ENCODE measurements at places on chromosomes 16 and 17.

GRCh38 chr16:1772362-1772907 lies at the start of gene EME2:
Gene EME2 (plus strand): TSS chr16:1772810. CDS start chr16:1773228, 418 bp downstream.
- DNase-seq, result no peak

DNA sequence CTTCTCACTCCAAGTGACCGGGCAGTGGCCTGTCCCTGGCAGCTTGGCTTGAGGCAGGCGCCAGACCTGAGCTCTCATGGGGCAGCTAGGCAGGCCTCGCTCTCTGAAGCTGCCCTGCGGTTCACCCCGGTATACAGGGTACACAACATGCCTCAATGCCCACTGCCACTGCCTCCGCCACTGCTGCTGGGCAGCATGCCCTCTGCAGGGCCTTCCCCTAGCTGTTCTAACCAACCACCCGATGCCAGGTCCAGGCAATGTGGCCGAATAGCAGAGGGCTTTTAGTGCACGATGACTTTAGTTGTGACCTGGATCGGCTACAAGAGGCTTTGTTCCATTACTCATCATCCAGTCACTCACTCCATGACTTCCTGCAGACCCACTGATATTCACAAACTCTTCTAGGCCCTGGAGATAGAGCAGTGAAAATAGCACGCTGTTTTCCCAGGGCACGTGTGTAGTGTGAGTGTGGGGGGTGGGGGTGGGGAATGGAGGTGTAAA lies 19.7 kb downstream of the CDC42EP4 start:
- DNase-seq, result no peak

- no peak for DNase-seq
These were observed 7.3 kb upstream of the CDT1 start for GRCh38 chr16:88796278-88796677.

GRCh38 chr17:50157891-50158290 lies 7.4 kb upstream of the PPP1R9B start:
- DNase-seq, result no peak

- no peak for DNase-seq
These were observed 1.1 kb upstream of the PGAP3 start for GRCh38 chr17:39688945-39689344.

GRCh38 chr17:51231999-51232398 lies 27.9 kb downstream of the MBTD1 start:
- DNase-seq, result no peak

DNA sequence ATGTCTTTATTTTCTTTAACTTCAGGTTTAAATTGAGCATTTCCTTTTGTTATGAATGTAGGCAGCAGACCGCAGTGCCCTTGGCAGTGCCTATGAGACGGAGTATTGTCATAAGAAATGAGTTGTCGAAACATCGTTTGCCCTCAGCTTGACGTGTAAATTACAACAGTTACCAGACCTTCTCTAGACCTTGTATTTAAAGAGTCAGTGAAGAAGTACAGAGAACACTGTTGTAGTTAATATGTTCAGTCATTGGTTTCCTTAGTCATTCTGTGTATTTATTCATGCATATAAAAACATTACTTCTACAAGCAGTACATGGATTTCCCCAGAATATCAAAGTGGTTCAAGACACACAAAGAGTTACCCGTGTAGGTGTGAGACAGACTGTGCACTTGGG lies 19.0 kb downstream of the IRF8 start:
- no peak for DNase-seq

- no peak for DNase-seq
These were observed 17.8 kb downstream of the RAP1GAP2 start for GRCh38 chr17:2814049-2814448.

DNA sequence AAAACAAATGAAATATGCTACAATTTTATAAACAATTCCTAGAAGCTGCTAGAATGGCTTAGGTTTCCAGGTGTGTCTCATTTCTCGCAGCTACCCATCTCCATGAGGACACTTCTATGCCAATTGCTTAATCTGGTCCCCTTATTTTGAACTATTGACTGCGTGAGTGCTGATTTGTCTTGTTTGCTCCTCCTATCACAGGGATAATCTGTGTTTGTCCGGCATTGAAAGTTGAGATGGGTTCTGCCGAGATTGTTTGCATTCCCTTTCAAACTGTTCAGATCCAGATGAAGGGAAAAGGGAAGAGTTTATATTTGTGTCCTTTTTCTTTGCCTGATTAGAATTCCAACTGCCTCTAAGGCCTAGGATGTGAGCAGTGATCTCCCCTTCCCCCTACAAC lies 21.7 kb upstream of the COX10 start:
- DNase-seq, result no peak

GRCh38 chr17:50955667-50956120 lies 89.5 kb upstream of the TOB1 start:
- no peak for DNase-seq

DNA sequence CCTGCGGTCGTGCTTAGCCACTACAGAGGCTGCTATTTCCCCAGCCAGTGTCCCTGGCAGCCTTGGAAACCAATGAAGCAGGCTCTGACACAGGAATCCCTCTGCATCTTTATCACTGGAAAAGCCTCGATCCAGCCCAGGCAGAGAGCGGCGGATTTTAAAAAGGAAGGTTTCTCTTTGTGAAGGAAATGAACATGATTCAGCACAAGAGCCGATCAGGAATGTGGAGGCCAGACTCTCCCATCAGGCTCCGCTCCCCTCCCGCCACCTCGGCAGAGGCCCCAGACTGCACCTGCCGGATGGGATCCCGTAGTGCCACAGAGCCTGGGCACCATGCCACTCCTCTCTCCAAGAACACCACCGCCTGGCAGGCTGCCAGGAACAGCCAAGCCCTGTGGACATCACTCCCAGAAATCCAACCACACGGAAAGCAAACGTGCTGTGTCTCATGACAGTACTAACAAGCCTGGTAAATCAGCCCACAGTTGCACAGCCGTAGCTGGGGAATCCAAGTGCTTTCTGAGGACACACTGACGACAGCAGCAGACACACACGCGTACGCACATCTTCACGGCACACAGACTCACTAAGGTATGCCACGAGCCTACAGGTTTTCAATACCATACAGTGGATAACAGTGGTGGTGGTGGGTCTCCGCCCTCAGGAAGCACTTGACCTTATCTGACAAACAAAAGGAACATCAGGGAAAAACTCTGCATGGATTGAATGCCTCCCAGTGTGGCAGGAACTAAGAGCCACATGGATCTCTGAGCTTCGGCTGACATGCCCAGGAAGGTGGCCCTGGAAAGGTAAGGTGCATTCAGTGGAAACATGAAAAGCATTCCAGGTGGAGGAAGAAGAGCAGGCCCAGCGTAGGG lies 5.4 kb downstream of the LRRC75A start:
- DNase-seq, result no peak

GRCh38 chr16:83187405-83187804 lies 560.6 kb downstream of the CDH13 start:
- DNase-seq, result no peak

- DNase-seq, result no peak
These were observed 6.3 kb upstream of the XPO6 start for GRCh38 chr16:28218109-28218508.

DNA sequence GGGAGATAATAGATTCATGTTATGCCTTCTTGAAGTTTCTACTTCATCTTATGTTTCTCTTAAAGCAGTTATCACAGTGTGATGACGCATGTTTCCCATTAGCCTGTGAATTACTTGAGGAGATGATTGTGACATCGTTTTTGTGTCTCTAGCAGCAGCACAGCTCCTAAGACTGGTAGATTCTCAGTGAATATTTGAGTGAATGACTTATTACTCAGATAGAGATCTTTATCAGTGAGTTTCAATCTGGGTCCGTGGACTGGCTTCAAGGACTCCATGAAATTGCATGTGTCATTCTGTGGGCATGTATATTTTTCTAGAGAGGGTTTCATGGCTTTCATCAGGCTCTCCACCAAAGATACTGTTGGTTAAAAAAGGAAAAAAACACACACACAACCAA lies 29.9 kb downstream of the YPEL2 start:
- no peak for DNase-seq

DNA sequence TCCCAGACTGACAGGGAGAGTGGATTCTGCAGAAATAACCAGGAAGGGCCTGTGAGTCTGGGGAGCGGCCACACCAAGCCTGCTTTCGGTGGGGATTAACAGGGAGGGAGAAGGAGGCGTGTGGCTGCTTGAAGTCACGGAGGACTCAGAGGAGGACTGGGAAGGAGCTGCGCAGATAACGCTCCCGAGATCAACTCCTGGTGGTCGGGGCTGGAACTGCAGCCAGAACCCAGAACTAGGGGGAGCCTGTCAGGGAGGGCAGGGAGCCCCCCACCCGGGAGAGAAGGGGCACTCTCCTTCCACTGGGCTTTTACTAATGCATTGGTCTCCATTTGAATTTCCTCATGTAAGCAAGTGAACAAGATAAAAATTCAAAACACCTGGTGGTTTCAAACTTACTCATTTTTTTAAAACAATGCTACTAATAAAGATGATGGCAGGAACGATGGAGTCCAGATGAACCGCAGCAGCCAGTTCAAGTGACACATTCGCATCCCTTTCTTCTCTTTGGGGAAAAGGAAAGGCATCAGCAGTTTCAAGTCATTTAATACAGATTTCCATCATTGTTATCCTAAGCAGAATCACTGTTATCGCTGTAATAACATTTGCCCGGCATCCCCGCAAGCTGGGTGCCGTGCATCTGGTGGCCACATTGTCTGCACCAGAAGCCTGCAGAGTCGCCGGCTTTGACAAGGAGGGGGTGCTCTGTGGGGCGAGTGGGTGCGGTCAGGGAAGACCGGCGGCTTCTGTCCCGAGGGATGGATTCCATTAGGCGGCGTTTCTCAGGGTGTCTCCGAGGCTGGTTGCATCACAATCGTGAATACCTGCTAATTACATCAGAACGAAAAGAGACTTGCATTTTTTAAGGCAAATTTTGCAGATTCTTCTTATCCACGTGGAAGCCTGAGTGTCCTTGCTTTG lies 183.0 kb downstream of the FOXL1 start:
- no peak for DNase-seq

DNA sequence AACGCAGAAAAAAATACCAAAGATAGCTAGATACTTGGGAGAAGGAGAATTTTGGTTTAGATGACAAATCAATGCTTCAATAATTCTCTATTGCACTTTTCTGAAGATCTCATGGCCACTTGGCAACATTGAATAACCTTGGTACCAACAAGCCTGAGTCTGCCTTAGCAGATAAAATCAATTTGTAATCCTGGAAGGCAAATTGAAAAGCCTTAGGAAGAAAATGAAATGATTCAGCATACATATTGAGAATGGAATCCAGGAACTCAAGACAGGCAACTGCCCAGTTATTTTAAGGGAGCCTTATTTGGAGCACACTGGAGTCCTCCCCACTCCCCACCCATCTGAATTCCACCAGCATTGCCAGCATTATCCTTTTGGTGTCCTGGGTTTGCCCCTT lies 109.3 kb upstream of the SOX9 start:
- DNase-seq, result no peak

GRCh38 chr17:51845776-51846175 lies 312.7 kb downstream of the CA10 start:
- no peak for DNase-seq

GRCh38 chr17:4958102-4958501 lies 7.2 kb downstream of the ENO3 start:
- no peak for DNase-seq

- DNase-seq, result no peak
These were observed 27.7 kb upstream of the CRHR1 start for GRCh38 chr17:45756266-45756991.

DNA sequence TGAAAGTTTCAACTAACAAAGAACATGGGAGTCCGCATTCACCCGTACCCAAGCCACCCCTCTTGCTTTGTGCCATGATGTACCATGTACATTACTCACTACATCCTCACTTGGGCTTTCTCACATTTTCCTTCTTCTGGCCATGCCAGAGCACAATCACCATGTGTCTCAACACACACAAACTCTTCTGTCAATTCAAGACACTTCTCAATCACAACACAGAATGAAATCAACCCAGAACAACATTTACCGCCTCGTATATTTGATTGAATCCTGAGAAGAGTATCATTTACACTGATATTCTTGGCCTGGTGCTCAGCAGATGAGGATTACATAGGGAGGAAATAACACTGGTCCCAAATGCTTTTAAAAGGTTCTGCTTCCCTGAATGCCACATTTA lies 4.5 kb downstream of the ADAMTS18 start:
- DNase-seq, result no peak

GRCh38 chr16:50267151-50267631 lies 840 bp downstream of the ADCY7 start:
- DNase-seq, result no peak

All from stimulated activated CD8-positive, alpha-beta memory T cell treated with anti-CD3 and anti-CD28 coated beads, Interleukin-7, amount 100 ng/mL, for 48 hours (primary cell).